Cerebellar cortex (tissue), 1 donor: ENCODE measurements at places on chromosomes 7 and 10.

- no peak for DNase-seq
Measured at GRCh38 chr10:69043931-69044531, 43.9 kb upstream of the SRGN start.

GRCh38 chr10:86500846-86501245 lies 20.7 kb downstream of the WAPL start:
- no peak for DNase-seq

GRCh38 chr10:52649511-52649910 lies 123.1 kb downstream of the MBL2 start:
- DNase-seq, result peak; percentile 53

GRCh38 chr10:21347043-21347784 lies 178.3 kb downstream of the SKIDA1 start:
- no peak for DNase-seq

DNA sequence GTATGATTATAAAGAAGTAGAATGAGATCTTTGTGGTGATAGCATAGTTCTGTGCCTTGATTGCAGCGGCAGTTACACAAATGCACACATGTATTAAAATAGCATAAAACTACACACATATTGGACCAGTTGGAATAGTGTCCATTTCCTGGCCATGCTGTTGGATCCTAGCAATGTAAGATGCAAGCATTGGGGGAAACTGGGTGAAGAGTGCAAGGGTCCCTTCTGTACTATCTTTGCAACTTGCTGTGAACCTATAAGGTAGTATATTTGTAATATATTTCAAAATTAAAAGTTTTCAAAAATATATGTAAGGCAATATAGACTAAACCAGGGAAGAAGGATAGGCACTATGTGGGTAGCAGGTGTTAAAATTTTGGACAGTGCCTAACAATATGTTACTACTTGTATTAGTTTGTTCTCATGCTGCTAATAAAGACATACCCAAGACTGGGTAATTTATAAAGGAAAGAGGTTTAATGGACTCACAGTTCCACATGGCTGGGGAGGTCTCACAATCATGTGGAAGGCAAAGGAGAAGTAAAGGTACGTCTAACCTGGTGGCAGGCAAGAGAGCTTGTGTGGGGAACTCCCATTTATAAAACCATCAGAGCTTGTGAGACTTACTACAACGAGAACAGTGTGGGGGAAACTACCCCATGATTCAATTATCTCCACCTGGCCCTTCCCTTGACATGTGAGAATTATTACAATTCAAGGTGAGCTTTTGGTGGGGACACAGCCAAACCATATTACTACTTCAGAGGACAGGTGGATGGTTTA lies 71.4 kb downstream of the RGS10 start:
- DNase-seq, result no peak

GRCh38 chr10:2525781-2526180 lies 541.6 kb upstream of the PFKP start:
- no peak for DNase-seq

- DNase-seq, result peak; percentile 84
Measured at GRCh38 chr7:2030475-2031450, 202.0 kb downstream of the MAD1L1 start.
